ENCODE measurements at places on chromosomes 5 and 9.

DNA sequence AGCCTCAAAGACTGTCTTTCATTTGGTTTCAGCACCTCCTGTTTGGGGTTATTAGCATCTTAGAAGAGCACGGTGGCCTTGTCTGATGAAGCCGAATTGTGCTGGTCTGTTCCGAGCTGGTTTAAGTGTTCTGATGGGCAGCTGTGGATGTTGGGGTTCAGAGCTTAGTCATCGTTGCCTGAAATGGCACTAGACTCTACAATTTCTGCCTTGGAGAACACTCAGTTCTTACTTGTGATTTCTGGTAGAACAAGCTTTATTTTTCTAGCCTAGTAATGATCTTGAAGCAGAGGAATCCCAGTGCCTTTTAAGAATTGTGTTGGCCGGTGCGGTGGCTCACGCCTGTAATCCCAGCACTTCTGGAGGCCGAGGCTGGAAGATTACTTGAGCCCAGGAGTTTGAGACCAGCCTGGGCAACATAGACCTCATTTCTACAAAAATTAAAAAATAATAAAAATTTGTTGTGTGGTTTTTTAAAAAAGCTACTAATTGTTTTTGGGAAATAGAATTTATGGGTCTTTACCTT is 7.8 kb downstream of the FBXW5 start:
- no peak for DNase-seq

GRCh38 chr5:178282391-178282790 is 49.8 kb upstream of the PHYKPL start:
- no peak for DNase-seq

- no peak for DNase-seq
Observed at GRCh38 chr9:17191082-17191481, 56.2 kb downstream of the CNTLN start.

GRCh38 chr5:43140286-43140685 is 19.6 kb downstream of the ZNF131 start:
- DNase-seq: no peak

- DNase-seq: no peak
Observed at GRCh38 chr9:35598866-35599590, 6.0 kb upstream of the TESK1 start.

DNA sequence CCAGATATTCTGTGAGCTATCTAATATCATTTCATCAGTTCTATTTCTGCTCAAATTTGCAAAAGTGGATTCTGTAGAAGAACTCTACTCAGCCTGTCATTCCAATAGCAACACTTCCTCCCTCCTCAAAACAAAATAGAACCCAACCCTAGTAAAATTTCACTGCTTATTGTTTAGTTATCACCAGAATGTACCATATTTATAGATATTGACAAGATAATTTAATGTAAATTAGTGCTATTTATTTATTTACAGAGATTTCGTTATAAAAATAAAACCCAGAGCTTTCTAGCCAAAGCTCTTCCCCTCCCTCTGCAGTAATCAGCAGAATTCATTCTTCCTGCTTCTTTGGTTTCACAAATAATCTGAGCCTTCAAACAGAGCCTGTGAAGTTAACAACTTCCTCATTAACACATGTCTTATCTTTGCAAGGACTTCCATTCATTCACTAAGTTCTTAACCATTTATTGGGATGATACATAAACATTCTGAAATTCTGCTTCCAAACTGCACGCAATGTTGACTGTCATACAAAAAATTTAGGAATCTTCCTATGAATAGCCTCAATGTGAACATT is 73.7 kb upstream of the PJA2 start:
- DNase-seq: no peak

- no peak for DNase-seq
Observed at GRCh38 chr5:158120760-158121159, 261.8 kb upstream of the CLINT1 start.

DNA sequence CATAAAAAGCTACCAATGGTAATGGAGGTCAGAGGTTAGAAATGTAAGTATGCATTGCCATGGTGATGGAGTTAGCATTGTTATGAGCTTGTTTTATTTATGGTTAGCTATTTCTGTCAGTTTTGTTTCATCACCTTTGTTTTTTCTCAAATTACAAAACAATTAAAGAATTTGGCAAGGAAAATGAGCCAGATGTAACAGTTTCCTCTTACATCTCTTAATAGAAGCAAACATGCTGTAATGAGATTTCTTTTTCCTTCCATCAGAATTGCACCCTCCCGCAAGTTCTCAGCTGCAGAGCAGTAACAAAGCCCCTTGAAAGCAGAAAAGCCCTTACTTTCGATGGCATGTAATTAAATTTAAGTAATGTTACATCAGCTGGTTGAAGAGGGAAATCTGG is 233.0 kb downstream of the SGCD start:
- DNase-seq: no peak

DNA sequence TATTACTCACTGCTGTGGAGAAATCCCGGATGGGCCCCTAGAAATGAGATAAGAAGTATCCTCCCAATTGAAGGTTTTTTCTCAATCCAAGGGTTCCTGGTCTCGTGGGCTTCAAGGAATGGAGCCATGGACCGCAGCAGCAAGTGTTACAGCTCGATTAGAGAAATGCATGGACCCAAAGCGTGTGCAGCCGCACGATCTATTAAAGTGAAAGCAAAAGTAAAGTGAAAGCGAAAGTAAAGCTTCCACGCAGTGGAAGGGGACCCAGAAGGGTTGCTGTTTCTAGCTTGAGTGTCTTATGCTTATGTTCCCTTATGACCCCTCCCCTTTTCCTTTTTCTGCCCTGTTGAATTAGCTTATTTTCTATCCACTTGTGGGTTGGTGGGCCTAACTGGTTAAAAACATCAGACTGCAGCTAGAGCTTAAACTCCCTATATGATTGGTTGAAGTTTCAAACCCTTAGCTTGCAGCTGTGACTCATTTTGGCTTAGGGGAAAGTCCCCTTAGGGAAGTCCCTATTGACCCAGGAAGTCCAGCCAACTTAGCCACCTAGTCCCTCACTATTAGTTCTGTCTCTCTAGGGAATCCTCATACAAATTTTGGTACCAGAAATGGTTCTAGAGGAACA is 1111.8 kb downstream of the TAF11L14 start:
- peak; percentile 50 for DNase-seq

DNA sequence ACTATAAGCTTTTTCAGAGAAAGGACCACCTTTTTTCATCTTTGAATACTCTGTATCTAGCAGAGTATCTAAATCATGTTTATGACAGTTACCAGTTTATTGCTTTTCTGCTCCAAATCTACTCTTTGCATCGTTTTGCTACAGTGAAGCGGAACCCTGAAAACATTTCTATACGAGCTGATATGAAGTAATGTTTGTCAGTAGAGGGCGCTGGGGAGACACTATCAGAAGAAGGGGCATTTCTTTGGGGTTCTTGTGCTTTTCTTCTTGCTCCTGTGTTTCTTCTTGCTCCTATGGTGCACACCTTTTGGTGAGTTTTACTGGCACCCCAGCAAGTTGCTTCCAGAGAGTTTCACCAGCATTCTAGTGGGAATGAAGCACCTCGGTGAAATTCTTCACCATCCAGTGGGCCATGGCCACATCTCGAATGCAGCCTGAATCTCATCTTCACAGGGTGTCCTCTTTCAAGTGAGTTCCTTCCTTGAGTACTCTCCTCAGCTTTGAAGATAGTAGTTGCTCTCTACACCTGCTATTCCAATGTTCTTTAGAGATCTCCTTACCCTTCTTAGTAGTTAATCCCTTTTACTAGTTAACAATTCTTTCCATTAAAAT is 98.4 kb downstream of the FGF1 start:
- no peak for DNase-seq

GRCh38 chr5:137092831-137093230 is 406.3 kb downstream of the SPOCK1 start:
- no peak for DNase-seq

GRCh38 chr9:119047513-119048307 is 321.5 kb downstream of the BRINP1 start:
- no peak for DNase-seq

- DNase-seq: no peak
Observed at GRCh38 chr9:123460091-123460490, 104.1 kb downstream of the CRB2 start.

- DNase-seq: no peak
Observed at GRCh38 chr5:6118691-6119090, 259.7 kb downstream of the MED10 start.

GRCh38 chr5:10801931-10802666 is 41.1 kb upstream of the DAP start:
- no peak for DNase-seq

GRCh38 chr5:174972291-174972690 is 247.9 kb downstream of the MSX2 start:
- DNase-seq: no peak

GRCh38 chr5:151034422-151035379 is 14.3 kb downstream of the GPX3 start:
- no peak for DNase-seq

- no peak for DNase-seq
Observed at GRCh38 chr5:96054311-96055030, 92.8 kb upstream of the ELL2 start.

GRCh38 chr9:116270546-116270945 is 117.0 kb downstream of the PAPPA start:
- DNase-seq: no peak

GRCh38 chr9:129860653-129861446 is 25.6 kb downstream of the USP20 start:
- DNase-seq: no peak

GRCh38 chr9:95029288-95029687 is 288.2 kb downstream of the FANCC start:
- no peak for DNase-seq

DNA sequence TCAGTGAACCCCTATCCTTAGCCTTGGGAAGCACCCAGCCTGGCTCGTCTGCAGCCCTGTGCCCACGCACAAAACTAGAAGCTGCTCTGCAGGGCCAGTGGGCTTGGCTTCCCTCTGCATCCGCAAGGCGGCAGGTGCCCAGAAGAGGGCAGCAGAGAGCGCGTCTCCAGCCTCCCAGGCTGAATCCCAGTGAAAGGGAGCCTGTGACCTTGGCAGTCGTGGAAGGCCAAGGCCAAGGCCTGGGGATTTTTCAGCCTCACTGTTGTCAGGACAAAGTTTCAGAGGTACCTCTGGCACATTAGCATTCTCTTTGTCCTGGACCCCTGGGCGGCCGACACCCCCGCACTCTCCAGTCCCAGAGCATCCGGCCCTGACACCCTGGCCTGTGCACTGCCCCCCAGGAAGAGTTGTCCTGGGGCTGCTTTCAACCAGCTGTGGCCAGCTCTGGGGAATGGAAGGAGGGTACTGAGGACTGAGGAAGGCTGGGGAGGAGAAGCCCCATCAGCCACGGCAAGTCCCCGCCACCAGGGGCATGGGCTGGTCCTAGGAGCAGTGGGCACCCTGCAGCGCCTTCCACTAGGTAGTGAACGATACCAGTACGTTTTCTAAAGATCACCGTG is 63.6 kb upstream of the IL17B start:
- peak; percentile 73 for DNase-seq

- no peak for DNase-seq
Observed at GRCh38 chr5:75441560-75441959, 69.9 kb downstream of the CERT1 start.

DNA sequence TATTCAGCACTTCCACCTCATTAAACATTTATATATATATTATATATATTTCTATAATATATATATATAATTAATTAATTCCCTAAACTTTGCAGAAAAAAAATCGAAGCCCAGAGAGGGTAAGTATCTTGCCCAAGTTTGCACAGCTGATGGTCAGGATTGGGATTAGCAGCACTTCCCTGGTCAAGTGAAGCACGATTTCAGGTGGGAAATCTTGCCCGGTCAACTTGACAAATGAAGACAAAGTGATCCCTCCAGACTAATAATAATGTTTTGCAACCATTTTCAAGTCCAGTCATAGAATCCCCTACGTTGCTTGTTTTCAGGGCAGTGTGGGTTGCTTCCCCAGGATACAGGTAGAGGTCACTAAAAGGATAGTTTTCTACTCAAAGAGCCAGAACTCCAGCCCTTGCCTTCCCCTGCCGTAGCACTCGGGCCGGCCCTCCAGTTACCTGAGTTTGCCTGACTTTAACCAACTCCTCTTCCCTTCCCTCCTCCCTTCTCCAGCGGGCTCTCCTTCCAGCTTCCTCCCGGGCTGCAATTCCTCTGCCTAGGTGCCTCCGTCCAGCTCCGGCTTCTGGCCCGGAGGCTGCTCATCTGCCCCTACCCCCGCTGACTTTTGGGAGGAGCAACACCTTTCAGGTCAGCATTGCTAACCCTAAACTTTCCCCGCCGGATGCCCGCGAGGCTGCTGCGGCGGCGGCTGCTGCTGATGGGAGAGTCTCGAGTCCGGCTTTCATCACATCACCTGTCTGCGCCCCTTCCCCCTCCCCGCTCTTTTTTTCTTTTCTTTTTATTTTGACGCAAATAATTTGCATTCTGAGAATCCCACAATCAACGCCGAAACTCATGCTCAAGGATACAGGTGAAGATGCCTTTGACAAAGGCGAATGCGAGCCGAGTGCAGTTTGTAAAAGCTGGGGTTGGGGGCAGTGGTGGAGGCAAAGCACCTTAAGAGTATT is 930 bp downstream of the PRLR start:
- DNase-seq: no peak

GRCh38 chr5:173984218-173984617 is 4.8 kb upstream of the C5orf47 start:
- DNase-seq: no peak

- DNase-seq: no peak
Observed at GRCh38 chr9:84304166-84304565, 36.4 kb downstream of the SLC28A3 start.

DNA sequence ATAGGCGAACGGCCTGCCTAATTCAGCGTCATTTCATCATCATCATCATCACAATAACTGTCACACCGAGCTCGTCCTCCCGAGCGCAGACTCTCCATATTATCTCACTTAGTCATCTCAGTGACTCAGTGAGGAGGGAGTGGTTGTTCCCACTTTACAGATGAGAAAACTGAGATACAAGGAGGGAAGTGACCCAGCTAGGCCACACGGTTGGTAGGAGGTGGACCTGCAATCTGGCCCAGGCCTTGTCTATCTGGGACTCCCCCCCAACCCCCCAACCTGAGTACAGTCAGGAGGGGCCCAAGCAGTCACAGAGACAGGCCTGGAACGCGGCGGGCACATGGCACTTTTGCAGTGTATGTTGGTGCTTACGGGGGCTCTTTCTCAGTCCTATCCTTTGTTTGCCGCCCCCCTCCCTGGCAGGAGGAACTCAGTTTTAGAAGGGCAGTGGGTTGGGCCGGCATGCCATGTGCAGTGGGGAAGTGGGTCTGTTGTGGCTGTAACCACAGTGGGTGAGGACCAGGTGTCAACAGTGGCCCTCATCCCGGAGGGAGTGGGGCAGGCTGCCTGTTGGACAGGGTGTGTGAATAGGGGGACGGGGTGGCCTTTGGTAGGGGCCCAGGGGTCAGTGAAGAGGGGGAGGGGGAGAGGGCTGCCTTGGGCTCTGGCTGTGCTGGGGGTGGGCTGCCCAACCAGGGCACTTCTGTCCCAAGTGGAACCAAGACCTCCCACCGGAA is 1.7 kb upstream of the RXRA start:
- no peak for DNase-seq
